Stimulated activated CD4-positive, alpha-beta T cell treated with anti-CD3 and anti-CD28 coated beads, TNF-alpha, amount 100 ng/mL, for 1 hour (primary cell): ENCODE measurements at places on chromosomes 6 and 20.

- no peak for DNase-seq
These were observed 11.6 kb downstream of the GPR31 start for GRCh38 chr6:167146135-167146534.

- DNase-seq = no peak
These were observed 136.1 kb upstream of the SUPT3H start for GRCh38 chr6:45513843-45514242.

DNA sequence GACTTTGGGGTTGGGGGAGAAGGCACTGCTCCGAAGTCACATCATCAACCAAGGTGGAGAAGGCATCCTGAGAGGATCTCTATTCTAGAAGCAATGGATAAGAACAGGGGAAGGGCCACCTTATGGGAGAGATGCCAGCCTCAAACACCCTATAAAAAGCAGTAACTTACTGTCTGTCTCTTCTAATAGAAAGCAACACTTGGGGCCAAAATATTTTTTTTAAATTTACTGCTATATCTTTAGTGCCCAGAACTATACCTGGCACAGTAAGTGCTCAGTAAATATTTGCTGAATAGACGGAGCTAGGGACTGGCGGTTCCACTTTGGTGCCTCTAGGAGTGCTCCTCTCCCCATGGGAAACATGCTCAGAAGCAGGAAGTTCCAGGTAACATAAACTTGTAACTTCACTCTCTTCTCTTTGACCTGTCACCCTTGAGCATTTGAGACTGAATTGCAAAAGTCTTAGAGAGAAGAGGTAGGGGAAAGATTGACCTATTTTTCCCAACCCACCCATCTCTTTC, 807 bp upstream of the OTOR start:
- DNase-seq = no peak

- DNase-seq = no peak
These were observed 9.7 kb downstream of the ATG5 start for GRCh38 chr6:106315765-106316374.

DNA sequence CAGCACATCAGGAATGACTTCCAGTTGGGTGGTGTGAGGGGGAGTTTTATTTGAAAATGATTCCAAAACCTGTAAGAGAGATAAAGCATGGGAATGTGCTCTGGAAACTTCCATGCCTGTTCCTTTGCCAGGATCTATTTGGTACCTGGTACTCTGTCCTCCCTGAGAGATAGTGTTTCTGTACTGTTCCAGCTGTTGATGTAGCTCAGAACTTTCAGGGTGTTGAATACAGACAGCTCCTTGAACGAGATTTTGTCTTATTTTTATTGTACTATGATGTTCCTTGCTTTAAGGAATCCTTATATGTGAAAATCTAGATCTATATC, 148.7 kb upstream of the RIPOR2 start:
- DNase-seq = no peak

GRCh38 chr20:61125546-61126180, 126.4 kb upstream of the CDH4 start:
- no peak for DNase-seq

- DNase-seq = no peak
These were observed 35.1 kb downstream of the DSE start for GRCh38 chr6:116405652-116406356.

GRCh38 chr20:50189681-50190250, 864 bp upstream of the CEBPB start:
- DNase-seq = no peak

GRCh38 chr6:7998103-7998725, 66.0 kb downstream of the BLOC1S5 start:
- DNase-seq = no peak

- DNase-seq = no peak
These were observed 31.8 kb downstream of the KCNG1 start for GRCh38 chr20:50991076-50991475.

DNA sequence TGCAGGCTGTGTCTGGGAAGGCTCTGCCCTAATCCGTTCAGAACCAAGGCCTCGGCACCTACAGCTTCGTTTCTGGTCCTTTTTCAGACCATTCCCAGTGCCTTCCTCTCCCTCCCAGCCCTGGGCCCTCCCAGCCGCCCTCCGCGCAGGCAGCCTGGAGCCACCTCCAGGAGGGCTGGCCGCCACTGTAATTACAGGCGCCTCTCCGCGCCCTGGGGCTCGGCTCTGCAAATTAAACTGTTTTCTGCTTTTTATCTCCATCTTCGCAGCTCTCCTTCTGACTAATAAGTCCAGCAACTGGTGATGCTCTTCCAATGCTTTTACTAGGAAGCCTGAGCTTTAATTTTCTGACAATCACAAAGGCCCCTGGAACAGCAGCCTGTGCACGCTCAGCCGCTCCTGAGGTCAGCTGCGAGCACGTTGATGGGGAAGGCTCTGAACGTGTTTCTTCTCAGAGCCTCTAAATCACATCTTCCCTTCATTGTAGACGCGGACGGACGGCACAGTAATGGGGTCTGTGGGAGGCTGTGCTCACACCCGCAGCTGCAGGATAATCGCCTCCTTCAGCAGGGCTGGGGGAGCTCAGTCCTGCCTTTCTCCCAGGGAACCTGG, 194.6 kb downstream of the DLL1 start:
- DNase-seq = no peak

DNA sequence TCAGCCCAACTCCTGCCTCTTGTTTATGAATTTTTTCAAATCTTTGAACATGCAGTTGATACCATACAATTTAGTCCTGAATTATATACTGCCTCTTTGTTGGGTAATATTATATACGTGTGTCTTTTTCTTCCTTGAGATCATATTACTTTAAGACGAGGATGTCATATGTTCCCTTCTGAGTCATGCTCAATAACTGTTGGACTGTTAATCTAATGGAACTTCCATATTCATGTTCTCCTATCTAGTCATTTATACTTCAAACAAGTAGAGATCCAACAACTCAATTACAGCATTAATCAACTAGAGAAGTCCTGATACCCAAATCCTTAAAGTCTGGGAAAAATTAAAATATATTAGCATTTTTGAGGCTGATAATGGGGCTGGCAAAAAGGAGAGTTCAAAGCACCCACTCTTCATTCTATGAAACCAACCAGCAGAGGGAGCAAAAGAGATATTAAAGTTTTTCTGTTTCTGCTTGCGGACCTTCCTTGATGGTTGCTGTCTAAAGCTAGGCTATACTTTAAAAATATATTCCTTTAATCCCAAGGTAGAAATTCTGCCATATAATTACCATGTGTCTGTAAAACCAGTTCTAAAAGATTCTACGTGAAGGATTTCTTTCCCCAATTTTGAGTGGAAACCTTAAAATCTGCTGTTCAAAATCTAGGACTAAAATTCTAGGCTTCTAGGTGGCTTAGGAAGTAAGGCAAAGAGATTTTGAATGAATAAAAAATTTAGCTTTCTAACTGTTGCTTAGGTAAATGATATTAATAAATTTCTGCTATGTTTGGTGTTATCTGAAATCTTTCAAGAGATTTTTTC, 498.9 kb downstream of the BCKDHB start:
- no peak for DNase-seq

GRCh38 chr20:18669241-18670019, 81.6 kb downstream of the DTD1 start:
- DNase-seq = no peak

- no peak for DNase-seq
These were observed 70.9 kb upstream of the QKI start for GRCh38 chr6:163343609-163344008.

GRCh38 chr6:10453596-10453995, 38.7 kb upstream of the TFAP2A start:
- no peak for DNase-seq

DNA sequence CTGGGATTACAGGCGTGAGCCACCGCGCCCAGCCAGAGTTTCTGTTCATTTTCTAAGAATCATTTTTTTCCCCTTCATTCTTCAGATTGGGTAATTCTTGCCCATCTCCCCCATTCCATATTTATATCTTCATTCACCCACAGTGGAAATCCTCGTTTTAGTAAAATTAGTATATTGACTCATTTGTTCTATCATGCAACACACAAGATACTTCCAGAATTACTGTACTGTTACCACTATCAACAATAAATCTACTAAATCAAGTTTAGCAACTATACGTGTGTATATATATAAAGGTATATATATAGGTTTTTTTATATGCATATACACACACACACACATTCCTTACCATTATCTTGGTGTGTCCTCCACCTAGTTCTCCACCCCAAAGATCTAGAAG, 41.2 kb upstream of the KCNG1 start:
- no peak for DNase-seq

- DNase-seq = no peak
These were observed 243.2 kb upstream of the BMP2 start for GRCh38 chr20:6524305-6524704.

GRCh38 chr6:16324606-16325225, 86.3 kb downstream of the GMPR start:
- DNase-seq = no peak

DNA sequence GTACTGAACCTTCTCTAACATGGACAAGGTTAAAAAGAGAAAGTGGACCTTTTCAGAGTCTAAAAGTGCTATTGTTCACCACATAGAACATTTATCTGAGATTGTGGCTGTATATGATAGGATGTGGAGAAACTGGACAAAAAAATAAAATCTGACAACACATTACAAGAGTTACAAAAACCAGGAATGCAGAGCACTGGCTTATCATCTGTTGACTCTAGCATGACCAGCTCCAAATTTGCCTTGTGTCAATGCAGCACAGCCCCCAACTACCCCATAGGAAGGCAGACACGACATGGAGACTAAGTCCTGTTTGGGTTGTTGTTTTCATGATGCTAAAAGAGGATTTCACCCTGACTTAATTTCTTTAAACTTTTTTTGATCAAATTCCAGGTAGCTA, 436.9 kb upstream of the MARCKS start:
- no peak for DNase-seq

DNA sequence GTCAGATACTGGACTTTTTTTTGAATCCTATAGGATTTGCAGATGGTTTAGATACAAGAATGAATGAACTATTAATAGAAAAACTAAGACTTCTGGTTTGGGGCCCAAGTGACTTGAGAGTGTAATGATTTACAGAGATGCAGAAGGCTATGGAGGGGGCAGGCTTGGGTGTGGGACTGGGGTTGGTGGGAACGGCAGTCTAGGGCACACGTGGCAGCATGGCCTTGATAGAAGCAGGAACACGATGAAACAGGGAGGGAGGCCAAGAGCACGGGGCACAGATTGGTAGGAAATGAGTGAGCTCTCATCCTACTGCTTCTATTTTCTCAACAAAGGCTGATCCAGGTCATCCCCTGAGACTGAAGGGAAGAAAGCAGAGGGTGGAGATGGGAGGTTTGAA, 3.4 kb upstream of the UST start:
- DNase-seq = no peak

DNA sequence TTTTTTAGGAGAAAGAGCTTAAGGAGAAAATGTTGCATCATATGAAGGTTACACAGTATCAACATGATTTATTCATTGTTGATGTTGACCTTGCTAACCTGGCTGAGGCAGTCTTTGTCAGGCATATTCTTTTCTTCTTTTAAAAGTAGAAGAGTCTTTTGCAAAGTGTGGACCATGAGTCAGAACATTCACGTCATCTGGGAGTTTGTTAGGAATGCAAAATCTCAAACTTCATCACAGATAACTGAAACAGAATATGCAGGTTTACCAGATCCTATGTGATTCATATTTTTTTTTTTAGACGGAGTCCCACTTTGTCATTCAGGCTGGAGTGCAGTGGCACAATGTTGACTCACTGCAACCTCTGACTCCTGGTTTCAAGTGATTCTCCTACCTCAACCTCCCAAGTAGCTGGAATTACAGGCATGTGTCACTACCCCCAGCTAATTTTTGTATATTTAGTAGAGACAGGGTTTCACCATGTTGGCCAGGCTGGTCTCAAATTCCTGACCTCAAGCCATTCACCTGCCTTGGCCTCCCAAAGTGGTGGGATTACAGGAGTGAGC, 530.4 kb upstream of the BTBD3 start:
- no peak for DNase-seq
